ENCODE measurements at places on chromosomes 13 and 19.

GRCh38 chr13:80577926-80578670, 237.2 kb upstream of the SPRY2 start:
- peak; percentile 4 for DNase-seq

- DNase-seq, result no peak
Observed at GRCh38 chr19:23049256-23049655, 46.3 kb upstream of the ZNF728 start.

DNA sequence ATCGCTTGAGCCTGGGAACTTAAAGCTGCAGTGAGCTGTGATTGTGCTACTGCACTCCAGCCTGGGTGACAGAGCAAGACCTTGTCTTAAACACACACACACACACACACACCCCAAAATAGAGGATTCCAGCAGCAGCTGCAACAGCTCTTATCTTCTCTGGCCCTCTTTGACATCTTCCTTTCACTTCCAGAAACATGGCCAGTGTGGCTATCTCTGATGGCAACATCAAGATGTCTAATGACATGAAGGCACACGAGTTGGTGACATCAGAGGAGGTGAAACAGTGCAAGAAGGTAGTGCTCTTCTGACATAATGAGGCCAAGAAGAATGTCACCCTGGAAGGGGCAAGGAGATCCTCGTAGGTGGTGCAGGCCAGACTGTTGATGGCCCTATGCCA, 81.2 kb downstream of the TM9SF2 start:
- DNase-seq, result no peak

DNA sequence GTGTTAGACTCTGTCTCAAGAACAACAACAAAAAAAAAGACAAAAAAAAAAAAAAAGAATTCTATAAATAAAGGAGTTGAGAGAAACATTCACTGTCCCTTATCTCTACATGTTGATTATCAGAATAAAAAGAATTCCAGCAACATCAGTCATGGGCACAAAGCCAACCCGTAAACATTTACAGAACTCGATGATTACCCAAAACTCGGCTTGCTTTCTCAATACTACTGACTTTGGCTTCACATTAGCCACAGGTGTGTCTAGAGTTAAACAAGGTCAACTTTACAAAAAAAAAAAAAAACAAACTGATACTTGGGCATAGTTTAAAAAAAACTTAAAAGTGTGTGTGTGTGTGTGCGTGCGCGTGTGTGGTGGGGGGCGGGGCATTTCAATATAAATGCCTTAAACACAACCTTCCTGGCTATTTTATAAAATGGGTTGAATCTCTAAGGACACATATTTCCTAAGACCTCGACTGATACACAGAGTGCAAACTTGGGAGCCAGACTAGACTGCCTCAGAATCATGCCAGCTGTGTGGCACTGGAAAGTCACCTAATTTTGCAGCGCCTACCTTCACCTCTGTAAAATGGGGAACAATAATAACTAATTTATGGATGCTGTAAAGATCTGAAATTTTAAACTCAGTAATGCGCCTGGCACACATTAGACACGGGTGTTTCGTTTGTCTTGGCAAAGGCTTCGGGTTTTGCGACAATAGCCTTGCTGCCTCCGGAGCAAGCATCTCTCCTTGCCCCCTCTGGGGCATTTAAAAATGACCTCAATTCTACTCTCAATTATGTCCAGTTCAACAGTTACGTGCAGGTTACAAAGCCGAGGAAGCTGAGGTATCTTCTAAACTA, 922 bp downstream of the EBPL start:
- peak; percentile 40 for DNase-seq

- no peak for DNase-seq
Observed at GRCh38 chr13:36879218-36879938, 40.7 kb downstream of the SMAD9 start.

DNA sequence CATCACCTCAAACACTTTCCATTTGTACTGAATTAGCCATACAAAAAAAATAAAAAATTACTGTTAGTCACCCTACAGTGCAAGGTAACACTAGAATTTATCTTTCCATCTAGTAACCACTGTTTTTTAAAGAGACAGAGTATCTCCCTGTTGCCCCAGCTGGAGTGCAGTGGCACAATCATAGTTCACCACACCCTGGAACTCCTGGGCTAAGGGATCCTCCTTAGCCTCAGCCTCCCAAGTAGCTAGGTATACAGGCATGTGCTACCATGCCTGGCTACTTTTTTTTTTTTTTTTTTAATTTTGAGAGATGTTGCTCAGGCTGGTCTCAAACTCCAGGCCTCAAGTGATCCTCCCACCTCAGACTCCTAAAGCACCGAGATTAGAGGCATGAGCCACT, 17.9 kb downstream of the ANKRD10 start:
- no peak for DNase-seq

DNA sequence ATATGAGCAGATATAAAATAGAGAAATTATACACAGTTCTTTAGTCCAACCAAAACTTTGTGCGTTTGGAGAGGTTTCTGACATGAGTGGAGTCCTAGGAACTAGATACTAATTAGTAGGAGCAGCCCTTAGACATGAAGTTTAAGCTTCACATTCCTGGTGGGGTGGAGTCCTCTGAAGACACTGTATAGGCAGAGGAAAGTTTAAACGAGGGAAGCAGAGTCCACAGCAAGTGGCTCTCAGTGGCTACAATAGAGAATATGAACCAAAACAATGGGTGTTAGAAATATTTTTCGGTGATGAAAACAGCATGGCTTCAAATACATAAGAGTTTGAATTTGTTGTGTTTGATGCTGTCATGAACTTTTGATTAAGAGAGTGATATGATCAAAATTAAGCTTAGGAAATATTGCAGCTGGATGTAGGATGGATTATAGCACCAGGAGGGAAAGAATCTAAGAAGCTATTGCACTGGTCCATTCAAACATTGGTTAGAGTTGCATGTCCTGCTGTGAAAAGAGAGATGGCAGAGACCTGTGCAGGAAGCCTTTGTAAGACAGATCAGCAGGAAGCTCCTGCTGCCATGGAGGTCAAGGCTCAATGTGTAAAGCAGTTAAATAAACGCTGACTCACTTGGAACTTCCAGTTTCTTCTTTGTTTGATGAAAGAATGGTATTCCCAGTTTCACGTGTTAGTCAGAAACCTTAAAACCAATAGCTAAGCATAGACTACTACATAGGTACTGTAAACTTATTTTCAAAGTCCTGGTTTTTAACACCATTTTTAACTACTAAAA, 175.2 kb downstream of the TDRD3 start:
- DNase-seq, result no peak

DNA sequence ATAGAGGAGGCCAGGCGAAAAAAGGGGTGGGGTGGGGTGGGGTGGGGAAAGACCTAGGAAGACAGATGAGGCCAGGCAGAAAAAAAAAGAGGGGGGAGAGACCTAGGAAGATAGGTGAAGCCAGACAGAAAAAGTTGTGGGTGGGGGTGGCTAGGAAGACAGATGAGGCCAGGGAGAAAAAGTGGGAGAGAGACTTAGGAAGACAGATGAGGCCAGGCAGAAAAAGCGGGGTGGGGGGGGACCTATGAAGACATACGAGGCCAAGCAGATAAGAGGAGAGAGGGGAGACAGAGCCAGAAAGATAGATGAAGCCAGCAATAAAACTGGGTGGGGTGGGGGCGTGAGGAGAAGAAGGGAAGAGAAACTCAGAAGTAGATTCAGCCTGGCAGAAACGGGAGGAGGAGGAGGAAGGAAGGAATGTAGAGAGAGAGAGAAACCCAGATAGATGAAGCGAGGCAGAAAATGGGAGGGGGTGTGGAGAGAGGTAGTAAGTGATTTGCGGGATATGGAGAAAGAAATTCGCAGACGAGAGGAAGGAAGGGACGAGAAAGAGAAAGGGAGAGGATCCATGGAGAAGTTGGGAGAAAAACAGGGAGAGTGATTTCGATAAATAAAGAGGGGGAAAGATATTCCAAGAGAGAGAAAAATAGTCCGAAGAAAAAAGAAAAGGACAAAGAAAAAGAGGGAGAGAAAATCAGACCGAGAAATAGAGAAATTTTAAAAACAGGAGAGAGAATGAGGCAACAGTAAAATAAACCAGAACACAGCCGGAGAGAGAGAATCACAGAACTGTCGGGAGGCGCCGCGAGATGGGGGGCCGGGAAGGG, 12.2 kb upstream of the CACNG6 start:
- no peak for DNase-seq

DNA sequence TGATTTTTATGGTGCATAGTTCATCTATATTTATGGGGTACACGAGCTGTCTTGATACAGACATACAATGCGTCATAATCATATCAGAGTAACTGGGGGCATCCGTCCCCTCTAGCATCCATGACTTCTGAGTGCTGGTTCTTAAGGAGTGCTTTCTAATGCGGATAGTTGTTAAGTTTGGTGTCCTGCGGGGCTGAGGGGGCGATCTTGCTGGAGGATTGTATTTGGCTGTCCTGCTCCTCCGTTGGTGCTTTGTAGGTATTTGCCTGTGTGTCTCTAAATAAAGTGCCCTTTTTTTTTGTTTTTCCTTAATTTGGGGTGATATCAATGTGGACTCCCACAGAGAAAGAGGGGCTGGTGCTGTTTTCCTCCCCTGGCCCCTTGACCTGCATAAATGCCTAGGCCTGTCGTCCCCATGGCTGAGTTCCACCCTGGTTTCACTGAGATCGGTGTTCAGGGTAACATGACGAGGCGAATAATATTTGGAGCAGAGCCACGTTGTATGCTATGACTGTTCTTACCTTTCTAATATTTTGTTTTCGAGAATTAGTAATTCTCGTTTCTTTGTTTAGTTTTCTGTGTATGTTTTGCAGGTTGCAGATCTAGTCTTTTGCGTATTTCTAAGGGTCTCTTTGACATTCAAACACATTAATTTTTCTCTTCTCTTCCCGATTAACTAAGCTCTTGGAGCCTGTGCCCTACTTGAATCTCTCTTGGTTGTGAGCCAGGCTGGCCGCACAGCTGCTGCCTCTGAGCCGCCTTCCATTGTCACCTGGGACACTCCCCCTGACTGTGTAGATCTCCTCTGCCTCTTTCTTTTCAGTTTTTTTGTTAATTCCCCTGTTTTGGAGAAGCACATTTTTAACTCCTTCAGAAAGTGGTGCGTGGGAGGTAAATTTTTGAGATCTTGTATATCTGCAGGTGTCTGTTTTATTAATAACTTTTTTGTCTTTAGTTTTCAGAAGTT, 100.3 kb downstream of the ARHGEF7 start:
- no peak for DNase-seq

DNA sequence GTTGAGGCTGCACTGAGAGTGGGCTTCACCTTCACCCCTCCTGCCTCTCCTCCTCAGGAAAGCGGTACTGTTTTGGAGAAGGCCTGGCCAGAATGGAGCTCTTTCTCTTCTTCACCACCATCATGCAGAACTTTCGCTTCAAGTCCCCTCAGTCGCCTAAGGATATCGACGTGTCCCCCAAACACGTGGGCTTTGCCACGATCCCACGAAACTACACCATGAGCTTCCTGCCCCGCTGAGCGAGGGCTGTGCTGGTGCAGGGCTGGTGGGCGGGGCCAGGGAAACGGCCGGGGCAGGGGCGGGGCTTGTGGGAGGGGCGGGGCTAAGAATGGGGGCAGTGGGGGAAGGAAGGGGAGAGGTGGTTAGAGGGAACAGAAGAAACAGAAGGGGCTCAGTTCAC, 7.5 kb downstream of the CYP2A13 start:
- no peak for DNase-seq
